ENCODE measurements at places on chromosomes 12 and 14.

DNA sequence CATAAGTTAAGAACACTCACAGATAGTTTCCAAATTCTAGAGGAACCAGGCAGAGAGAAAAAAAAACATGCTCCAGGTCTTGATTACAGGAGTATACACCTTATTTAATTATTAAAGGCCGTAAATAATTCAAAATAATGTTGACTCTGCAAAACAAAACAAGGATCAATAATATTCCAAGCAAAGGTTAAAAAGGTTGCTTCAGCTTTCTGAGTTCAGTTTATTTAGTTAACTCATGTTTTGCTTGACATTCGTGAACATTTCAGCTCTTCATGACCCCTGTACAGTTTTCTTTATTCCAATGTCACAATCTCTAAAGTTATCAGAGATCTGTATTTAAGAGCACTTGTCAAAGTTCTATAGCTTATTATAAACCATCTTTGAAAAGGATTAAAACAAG lies 19.6 kb downstream of the KLRF2 start:
- DNase-seq, result no peak

- no peak for DNase-seq
Observed at GRCh38 chr12:4177262-4177661, 96.3 kb upstream of the CCND2 start.

DNA sequence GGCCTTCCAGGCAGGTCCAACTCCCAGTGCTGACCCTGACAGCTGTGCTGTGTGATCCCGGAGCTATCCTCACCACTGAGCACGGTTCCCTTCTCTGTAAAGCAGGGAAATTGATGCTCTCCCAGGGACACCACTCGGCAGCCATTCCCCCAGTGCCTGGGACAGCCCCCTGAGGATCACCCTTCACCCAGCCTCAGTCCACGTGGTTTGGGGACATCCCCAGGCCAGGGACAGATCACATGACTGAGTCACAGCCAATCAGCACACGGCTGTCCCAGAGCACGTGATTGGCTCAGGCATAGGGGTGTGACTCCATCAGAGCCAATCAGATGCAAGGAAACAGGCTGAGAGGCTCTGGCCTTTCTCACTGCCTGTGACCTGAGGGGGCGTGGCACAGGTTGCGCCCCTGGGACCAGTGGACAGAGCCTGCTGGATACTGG lies 68.8 kb upstream of the SFSWAP start:
- no peak for DNase-seq

DNA sequence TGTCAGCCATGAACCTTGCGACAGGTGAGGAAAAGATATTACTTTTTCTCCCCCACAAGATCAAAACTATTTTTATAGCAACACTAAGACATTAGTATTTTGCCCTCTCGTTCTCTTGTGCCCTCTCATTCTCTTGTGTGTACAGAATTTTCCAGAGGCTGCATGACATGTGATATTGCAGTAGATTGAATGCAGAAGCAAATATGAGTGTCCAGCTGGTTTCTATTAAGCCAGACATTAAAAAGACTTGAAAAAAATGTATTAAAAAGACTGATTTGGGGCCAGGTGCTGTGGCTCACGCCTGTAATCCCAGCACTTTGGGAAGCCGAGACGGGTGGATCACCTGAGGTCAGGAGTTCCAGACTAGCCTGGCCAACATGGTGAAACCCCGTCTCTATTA lies 63.7 kb upstream of the ZFP36L1 start:
- DNase-seq, result no peak

DNA sequence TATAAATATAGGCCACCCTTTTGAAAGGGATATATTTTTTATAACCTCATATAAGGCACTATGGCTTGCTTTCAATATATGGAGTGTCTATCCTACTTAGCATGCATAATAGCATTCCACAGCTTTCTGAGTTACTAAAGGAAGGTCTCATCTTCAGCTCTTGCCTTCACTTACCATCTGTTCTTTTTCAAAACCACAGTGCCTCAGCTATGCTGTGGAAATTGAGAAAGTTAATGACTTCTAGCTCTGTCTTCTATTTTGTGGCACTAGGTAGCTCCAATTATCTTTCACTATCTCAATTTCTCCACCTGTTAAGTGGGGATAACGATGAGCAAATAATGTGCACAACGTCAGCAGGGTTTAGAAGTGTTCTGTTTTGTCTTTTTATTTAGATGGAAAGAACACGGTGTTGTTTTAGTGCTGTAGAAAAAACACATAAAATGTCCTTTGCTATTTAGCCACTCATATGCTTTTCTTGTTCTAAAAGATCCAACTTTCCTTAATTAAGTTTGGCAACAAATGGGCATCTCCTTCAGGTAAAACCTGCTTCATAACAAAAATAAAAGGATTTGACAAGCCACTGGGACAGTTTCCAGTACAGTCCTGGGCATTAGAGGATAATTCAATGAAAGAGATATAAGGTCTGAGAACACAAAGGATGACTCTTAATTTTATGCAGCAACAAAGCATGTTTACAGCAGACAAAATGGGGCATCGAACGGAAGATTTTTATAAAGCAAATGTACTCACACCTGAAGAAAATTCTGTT lies 462.0 kb upstream of the SYT1 start:
- DNase-seq, result no peak

DNA sequence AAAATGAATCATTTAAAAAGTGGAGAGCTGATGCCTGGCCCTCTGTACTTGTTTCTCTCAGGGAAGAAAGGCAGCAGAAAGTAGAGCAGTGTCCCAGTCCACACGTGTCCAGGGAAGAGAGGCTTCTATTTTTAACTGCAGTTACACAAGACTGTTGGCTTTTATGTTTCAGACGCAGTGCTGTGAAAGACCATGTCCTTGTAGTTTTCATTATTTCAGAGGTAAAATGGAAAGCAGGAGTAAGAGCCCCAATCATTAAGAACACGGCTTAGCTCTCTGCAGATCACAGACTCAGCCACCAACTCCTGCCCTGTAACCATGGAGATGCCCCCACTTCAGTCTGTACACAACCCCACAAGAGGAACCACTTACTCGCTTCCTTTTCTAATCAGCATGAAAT lies 336.3 kb downstream of the DAD1 start:
- DNase-seq, result no peak

GRCh38 chr12:94640134-94640928 lies 10.0 kb downstream of the TMCC3 start:
- no peak for DNase-seq

GRCh38 chr14:70181276-70181675 lies 7.5 kb downstream of the SLC8A3 start:
- DNase-seq, result no peak

GRCh38 chr12:92156139-92156538 lies 10.5 kb upstream of the BTG1 start:
- DNase-seq, result no peak

- no peak for DNase-seq
Observed at GRCh38 chr14:77026166-77026929, 2.2 kb downstream of the IRF2BPL start.

DNA sequence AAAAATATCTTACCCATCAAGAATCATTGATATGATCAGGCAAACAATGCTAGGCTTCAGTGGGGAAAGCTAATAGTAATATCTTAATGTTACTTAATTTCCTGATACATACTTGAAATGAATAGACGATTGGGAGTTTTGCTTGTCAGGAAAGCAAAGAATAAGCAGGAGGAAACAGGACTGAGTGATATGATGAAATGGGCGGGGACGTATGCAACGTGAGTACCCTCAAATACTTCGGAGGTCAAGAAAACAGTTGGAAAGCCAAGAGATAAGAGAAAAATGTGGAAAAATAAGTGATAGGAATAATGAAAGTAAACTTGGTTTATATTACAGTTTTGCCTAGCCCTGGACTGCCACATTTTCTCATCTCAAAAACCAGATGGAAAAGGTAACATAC lies 49.2 kb downstream of the METTL25 start:
- no peak for DNase-seq

DNA sequence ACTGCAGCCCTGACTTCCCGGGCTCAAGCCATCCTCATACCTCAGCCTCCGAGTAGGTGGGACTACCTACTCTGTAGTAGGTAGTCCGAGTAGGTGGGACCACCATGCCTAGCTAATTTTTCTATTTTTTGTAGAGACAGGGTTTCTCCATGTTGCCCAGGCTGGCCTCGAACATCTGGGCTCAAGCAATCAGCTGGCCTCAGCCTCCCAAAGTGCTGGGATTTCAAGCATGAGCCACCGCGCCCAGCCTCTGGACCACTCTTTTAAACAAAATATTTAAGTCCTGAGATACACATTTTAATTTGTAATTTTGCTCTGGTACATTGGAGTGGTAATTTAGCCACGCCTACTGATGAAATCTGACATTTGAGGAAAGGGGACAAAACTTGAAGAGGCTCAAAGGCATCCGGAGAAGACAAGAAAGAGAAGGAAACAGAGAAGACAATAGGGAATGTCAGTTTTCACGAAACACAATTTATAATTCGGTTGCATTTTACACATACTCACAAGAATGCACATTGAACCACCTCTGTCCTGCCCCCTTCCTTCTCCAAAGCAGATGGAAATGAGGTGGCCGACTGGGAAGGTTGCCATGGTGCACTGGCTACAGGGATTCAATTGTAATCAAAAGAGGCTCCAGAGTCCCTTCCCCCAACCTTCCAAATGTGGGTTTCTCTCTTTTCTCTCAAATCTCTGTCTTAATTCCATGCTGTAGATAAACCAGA lies 9.7 kb upstream of the TUBA1A start:
- no peak for DNase-seq

GRCh38 chr14:89296281-89296745 lies 120.7 kb downstream of the FOXN3 start:
- no peak for DNase-seq

DNA sequence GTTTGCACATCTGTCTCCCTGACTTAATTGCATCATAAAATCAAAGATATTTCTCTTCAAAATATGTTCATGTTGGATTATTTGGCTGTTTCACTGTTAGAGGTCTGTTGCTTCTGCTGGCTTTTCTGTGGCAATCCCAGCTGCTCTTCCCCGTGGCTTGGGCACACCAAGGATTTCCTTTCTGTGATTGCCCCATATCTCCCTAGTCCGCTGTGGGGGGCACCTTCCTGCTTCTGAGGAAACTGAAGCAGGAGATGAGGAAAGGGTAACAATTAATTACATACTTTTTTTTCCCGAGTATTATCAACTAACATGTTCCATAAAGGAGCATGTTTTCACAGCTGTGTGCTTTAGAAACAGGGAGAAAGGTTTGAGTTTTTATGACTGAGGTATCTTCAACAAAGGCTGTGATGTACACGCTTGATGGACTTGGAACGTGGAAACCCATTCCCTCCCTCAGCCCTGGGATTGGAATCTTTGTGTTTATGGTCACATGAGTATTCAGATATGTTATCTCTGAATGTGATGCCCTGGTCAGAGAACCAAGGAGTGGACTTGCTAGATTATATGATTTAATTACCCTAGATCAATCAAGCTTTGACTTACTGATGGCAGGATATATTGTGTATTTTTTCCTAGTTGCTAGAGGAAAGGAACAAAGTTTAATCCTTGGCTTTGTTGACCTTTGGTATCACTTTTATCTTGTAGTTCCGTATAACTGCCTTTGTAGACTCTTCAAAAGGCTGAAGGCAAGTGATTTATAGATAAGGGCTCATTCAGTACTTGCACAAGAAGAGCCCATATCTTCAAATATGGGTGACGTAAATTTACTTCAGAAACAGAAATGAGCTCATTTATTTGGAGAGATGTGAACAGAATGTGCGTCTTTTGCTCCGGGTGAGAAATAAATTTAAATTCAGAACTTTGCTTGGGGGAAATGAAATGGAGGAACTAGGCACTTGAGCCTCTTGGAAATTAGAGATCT lies 46.7 kb downstream of the BORCS5 start:
- DNase-seq, result no peak

- DNase-seq, result no peak
Observed at GRCh38 chr14:45201905-45202304, 51.1 kb downstream of the MIS18BP1 start.

DNA sequence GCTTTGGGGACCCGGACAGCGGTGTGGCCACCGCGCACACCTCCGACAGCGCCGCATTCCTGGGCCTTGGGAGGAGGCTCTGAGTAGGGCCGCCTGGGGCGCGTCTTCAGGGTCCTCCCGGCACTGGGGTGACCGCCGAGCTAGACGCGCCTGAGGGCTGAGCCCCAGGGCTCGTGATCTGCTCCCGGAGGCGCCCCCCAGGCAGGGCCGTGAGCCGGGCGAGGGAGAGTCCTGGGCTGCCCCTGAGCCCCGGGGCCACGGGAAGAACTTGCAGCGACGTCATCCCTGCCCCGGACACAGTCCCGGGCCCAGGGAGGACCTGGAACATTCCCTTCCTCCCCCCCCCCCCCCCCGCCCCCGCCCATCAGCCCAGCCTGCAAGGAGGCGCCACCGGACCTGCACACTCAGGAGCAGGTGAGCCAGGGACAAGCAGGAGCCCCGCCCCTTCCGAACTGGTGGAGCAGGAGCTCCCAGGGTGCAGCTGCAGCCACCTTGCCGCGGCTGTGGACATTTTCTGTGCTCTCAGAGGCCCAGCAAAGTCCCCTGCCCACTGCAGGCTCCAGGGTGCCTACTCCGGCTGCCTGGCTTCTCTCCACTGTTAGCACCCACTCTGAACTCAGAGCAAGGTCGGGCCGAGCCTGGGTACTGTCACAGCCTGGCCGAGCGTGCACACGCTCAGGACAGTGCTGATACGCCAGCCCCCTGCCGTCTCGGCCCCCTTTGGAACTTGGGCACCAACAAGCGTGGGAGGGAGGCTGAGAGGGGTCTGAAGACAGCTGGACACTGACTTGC lies 50.7 kb downstream of the A2M start:
- no peak for DNase-seq

DNA sequence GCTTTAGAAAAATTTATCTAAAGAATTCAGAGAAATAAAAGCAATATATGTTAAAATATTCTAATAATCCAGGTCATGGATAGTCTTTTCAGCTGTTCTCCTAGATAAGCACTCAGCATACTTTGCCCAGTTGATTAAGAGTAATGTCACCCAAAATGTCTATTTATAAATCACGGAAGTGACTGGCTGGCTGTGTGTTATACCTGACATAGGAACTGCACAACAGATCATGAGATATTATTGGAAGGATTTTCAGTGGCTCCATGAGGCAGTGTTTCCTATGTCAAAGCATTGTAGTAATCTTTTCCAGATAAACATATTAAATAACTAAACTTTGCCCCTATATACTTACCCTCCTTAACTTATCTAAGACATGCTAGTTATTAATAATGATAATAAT lies 128.8 kb downstream of the ITPR2 start:
- DNase-seq, result no peak

- no peak for DNase-seq
Observed at GRCh38 chr14:23612354-23612732, 23.8 kb upstream of the DHRS2 start.

- DNase-seq, result no peak
Observed at GRCh38 chr14:60490270-60490669, 4.4 kb upstream of the C14orf39 start.

DNA sequence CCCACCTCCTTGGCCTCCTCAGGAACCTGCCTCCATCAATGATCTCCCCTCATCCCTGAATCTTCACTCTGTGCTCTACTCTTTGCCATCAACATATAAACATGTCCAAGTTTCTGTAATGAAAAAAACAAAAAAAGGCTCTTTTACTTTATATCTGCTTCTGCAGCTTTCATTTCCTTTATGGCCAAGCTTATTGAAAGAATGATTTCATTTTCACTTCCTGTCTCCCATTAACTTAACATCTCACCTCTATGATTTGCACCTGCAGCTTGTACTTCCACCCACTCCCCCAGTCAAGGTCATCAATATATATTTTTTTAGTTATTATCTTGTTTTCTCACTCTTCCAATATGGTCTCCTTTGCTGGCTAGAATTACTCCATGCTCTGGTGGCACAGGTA lies 15.6 kb upstream of the RNU6-7 start:
- no peak for DNase-seq
